Prostate gland (tissue), 2 donors: ENCODE measurements at places on chromosomes 7 and 10. TPM values are rescaled to one million over a fixed set of nuclear protein-coding genes. Genes with fewer than 3 reads are reported as not detected.

GRCh38 chr10:113041324-113041723 lies 91.3 kb downstream of the TCF7L2 start:
- DNase-seq: no peak

- DNase-seq: no peak
Measured at GRCh38 chr10:122516734-122517133, 43.8 kb upstream of the DMBT1 start.

- no peak for DNase-seq
Measured at GRCh38 chr10:123269017-123269552, 114.9 kb downstream of the BUB3 start.

GRCh38 chr7:101172854-101173751 lies 7.0 kb downstream of the NAT16 start:
- peak; percentile 67 for DNase-seq

GRCh38 chr7:158321936-158322615 lies 265.5 kb downstream of the PTPRN2 start:
- DNase-seq: no peak

- DNase-seq: no peak
Measured at GRCh38 chr7:140214075-140214684, 37.4 kb upstream of the KDM7A start.

GRCh38 chr10:10804061-10804460 lies 213.6 kb upstream of the CELF2 start:
- DNase-seq: no peak

DNA sequence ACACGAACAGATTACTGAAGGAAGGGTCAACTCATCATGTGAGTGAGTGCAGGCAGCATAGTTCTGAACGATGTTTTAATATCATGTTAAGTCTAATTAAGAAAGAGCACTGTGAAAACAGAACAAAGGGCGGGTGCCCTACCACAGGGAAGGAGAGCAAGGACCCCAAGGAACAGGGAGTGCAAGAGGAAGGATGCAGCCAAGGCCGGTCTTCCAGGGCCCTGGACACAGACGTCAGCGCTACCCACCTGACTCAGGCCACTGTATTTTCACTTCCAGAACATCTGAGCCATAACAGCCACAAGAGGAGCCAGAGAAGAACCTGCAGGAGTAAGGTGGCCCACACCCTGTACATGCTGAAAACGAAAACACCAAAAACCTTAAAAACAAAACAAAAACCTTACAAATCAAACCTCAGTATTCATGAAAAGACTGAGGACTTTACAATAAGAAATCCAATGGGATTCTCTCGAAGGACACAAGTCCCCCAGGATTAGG lies 506.1 kb upstream of the AKR1E2 start:
- no peak for DNase-seq

DNA sequence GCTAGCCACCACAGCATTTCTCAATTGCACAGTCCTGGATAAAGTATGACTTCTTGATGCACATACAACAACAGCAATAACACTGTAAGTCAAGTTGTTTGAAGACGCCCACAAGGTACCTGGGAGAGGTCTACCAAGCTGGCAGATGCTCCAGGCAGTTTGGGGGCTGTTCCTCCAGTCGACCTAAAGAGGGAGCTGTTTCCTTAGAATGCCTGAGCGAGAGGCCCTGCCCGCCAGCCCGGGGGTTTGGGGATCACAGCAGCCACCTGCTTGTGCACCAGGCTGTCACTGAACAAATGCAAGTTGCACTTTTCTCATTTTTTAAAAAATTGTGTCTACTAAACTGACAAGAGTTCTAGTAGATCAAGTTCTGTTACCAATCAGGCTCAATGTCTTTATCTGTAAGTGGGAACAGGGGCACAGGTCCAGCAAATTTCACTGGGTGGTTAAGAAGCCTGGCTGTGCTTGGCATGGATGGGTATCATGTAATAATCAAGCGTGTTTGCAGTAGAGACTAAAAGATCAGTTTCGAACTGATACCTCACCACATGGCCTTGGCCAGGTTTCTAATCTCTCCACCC lies 193.8 kb upstream of the ADO start:
- DNase-seq: no peak

- no peak for DNase-seq
Measured at GRCh38 chr7:80719261-80719660, 80.8 kb downstream of the CD36 start.

DNA sequence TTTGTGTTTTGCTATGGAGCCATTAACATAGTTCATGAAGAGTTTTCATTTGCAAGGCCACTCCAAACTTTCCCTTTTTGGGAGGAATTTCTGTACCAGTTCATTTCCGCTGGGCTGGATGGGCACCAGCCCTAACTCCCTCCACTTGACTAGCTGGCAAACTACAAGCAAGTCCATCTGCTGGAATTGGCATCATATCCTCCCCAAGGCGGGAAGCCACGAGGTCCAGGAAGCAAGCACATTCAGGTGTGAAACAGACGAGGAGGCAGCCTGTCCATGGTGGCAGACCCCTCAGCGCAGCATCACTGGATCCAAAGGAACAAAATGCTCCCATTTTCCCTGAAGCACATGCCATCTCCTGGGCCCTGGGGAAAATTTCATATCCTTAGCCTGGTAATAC lies 125.8 kb downstream of the ABLIM1 start:
- no peak for DNase-seq

DNA sequence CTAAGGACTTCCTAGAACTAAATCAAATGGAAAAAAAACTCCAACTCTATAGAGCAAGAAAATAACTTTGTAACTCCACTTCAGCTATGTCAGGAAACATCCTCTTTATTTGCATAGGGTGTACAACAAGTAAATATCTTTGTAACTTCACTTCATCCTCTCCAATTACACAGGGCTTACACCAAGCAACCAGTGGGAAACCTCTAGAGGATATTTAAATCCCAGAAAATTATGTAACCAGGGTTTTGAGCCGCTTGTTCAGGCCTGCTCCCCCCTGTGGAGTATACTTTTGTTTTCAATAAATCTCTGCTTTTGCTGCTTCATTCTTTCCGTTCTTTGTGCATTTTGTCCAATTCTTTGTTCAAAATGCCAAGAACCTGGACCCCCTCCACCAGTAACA lies 22.2 kb downstream of the LIPJ start:
- no peak for DNase-seq

HOXA7 gene
- 4.6 TPM for total RNA-seq

STOX1 gene
- 9.2 TPM for total RNA-seq

ZNF488 gene
- 1.5 TPM for total RNA-seq

CREM gene
- total RNA-seq: 25.5 TPM

ACTR3C gene
- total RNA-seq: 15.1 TPM

SFTPA1 gene
- not detected for total RNA-seq

ENTPD7 gene
- 8.1 TPM for total RNA-seq

FBXL15 gene
- total RNA-seq: 22.2 TPM

DYDC2 gene
- not detected for total RNA-seq

LRIT1 gene
- not detected for total RNA-seq
